Right hindlimb (tissue), 1 donor: ENCODE measurements at places on chromosomes 3 and 15.

GRCh38 chr3:127694467-127695215, 21.9 kb downstream of the ABTB1 start:
- no peak for DNase-seq

DNA sequence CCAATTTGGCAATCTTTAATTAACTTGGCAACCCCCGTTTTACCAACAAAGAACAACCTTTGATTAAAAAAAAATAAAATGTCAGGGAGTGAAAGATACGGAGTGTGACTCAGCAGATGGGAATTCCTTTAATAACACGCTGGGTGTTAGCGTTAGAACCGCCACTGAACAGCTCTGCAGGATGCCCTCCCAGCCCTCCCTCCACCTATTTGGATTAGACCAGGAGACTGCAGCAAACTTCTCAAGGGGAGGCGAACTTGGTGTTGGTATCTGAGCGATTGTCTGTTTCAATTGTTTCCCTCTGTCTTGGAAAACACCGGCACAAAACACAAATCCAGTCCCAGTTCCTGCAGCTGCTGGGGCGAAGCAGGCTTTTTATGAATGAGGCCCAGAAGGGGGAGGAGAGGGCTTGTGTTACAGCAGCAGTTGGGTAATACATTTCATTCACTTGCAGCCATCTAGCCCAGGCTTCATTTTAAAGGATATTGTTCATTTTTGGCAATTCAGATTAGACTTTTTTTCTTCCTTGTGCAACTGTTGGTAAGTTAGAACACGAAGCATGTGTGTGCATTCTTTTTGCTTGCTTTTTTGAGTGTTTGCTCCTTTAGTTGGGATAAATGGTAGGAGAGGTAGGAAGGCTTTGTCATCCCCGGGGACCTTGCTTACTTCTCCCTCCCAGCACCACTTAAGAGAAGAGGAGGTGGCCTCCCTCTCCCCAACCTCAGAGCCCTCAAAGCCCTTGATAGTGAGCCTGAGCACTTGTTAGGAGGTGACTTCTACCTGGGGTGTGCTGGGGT, 152.3 kb downstream of the IGF1R start:
- peak; percentile 87 for DNase-seq

DNA sequence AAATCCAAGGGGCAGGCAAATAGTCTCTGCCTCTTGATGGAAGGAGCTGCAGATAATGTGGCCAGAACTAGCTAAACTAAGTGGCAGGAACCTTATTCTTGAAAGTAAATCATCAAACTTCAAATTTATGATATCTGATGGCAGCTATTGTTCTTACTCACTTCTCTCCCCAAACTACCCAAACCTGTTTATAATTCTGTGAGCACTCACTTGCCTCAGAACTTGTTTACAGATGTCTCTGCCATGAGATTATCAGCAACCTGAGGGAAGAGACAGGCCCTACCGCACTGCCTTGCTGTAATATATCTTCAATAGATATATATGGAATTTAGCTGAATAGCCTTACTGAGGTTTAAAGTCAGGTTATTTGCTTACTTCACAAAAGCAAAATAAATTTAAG, 2.2 kb upstream of the B3GALNT1 start:
- no peak for DNase-seq

GRCh38 chr3:48413086-48413485, 16.8 kb downstream of the PLXNB1 start:
- peak; percentile 16 for DNase-seq

DNA sequence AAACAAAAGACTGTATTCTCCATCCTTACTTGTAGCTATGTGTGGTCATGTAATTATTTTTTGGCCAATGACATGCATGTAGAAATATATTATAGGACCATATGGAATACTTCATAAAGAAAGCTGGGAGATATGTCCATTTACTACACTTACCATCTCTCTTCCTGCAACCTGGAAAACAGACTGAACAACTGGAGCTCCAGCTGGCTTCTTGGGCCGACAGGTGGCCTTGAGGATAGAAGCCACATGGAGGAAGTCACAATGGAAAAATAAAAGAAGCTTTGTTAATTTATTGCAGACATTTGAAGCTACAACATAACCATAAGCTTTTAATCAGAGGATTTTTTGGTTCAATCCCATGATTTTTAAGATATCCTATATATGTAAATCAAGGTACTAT, 167.9 kb upstream of the CBLB start:
- peak; percentile 28 for DNase-seq

GRCh38 chr3:42442640-42443039, 32.2 kb upstream of the LYZL4 start:
- no peak for DNase-seq

GRCh38 chr15:88535100-88535499, 11.4 kb downstream of the DET1 start:
- DNase-seq, result no peak

DNA sequence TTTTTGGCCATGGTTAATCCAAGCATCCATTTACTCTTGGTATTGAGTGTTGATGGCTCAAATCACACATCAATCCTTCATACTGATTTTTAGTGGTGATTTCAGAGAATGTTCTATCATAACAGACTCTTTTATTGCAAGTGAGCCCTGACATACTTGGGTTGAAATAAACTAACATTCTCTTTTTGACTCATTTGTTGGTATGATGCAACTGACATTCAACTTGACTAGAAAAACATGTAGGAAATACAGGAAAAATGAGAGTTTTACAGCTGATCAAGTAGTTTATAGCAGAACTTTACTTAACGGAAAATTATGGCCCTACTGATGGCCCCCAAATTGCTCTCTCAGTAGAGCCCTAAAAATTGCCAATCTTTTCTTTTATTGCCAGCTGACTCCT, 173.9 kb upstream of the CD96 start:
- DNase-seq, result no peak

GRCh38 chr3:129235344-129235917, 14.0 kb upstream of the COPG1 start:
- DNase-seq, result no peak

- no peak for DNase-seq
Observed at GRCh38 chr3:151436675-151437446, 24.0 kb downstream of the IGSF10 start.

GRCh38 chr3:112845772-112846171, 892 bp downstream of the CD200R1L start:
- no peak for DNase-seq

DNA sequence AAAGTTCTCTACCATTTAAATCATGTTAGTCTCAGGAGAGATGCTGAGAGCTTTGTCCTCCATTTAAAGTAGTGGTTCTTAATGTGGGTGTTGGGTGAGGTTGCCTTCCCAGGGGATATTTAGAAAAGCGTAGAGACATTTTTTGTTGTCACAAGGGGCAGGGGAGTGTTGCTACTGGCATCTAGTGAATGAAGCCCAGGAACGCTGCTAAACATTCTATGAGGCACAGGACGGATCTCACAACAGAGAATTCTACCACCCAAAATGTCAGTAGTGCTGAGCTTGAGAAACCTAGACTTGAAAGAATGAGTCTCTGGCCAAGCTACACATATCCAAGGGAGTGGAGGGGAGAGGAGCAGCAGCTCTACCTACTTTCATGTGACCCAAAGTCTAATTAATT, 60.7 kb upstream of the CTNNB1 start:
- DNase-seq, result no peak

- no peak for DNase-seq
Observed at GRCh38 chr3:141913150-141913811, 36.8 kb downstream of the ATP1B3 start.

DNA sequence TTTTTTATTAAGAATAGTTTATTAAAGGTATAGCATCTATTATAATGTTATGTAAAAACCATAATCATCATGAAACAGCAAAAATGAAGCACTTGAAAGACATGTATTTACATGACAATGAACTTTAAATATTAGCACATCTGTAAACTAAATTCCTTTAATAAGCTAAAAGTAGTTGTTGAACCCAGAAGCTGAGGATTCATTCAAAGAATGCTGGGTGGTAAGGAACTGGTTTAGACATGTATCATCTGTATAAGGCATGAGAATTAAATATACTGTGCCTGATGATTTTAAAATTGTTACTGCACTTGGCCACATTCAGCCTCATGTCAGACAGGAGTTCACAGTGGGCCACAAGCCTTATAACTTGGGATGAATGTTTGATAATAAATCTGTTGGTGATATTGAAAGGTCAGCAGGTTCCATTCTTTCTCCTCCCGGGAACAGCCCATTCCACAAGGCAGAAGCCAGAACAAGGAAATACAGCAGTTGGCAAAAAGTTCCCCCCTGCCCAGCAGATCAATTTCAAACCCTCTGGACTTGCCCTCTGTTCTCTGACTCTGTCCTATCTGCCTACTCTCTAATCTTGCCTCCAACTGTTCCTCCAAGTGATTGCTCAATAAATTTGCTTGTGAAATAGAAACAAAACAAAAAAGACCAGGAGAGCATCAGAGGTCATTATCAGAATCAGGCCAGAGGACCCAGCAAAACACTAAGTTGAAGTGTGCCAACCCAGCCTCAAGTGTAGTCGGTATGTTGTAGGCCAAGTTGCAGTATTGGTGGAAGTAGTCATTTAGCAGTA, 49.8 kb upstream of the TEX264 start:
- DNase-seq, result no peak

- DNase-seq, result no peak
Observed at GRCh38 chr15:67281714-67282113, 27.1 kb downstream of the IQCH start.

DNA sequence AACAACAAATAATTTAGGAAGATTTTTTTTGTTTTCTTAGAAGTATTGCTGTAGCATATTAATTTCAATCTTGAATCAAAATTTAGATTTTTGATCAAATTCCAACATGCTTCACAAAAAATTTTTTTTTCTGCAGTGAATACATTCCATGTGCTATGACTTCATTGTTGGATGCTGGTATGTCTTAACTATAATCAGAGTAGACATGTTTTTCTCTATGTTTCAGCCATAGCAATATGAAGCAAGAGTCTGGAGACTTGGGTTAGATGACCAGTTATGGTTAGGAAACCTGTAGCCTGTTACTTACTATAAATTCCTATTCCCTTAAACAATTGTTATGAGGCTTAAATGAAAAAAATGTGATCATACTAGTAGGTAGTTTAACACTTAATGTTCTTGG, 176.1 kb upstream of the CHL1 start:
- DNase-seq, result no peak

- no peak for DNase-seq
Observed at GRCh38 chr3:10340476-10340875, 19.6 kb upstream of the SEC13 start.

DNA sequence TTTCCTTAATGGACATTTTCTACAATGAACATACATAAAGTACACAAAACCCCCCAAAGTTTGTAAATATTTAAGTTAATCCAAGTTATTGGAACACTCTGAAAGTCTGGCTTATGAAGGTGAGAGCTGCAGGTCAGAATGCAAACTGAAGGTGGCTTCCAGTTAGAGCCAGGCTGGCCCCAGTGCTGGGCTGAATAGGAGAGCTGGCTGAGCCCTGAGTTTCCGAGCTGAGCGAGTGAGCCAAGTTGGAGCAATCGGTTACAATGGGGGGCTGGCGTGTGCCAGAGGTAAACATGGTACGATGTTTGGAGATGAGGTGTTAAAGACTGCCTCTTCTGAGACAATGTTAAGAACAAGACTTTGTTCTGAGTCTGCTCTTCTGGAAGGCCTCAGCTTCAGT, 230.8 kb upstream of the MCTP2 start:
- DNase-seq, result no peak

- DNase-seq, result no peak
Observed at GRCh38 chr3:193928354-193929209, 207.4 kb upstream of the HES1 start.

- DNase-seq, result no peak
Observed at GRCh38 chr3:172211123-172211522, 171.7 kb downstream of the FNDC3B start.

- no peak for DNase-seq
Observed at GRCh38 chr3:194254040-194254439, 97.1 kb downstream of the CPN2 start.

DNA sequence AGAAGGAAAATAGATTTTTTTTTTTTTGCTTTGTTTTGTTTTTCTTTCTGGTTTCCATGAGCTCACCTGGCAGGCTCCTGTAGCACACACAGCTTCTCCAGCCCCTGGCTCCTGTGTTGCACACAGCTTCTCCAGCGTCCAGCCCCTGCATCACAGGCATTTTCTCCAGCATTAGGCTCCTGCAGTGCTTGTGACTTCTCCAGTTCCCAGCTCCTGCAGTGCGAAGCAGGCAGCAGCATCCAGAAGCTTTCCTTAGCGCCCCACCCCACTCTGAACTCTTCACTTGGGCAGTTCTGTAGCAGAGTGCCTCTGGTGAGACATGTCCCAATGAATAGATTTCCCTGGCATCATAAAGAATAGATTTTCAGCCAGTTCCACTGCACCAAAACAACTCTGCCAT, 5.5 kb upstream of the CCDC39 start:
- DNase-seq, result no peak

DNA sequence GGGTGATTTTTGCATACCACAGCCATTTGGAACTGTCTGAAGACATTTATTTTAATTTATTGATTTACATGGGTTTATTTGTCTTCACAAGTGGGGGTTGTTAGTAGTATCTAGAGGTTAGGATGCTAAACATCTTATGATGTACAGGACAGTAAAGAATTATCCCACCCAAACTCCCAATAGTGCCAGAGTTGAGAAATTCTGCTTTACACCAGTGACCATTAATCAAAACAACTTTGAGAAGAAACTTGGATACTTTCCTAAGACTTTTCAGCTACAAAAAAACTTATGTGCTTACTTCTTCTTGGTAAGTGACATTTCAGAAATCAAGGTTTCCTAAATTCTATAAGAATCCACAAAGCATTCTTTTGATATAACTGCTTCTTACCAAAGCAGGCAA, 156.7 kb downstream of the SUCLG2 start:
- no peak for DNase-seq

- DNase-seq, result no peak
Observed at GRCh38 chr15:26295336-26296085, 432.4 kb upstream of the ATP10A start.

- DNase-seq, result no peak
Observed at GRCh38 chr3:46998121-46998851, 18.8 kb downstream of the NBEAL2 start.

DNA sequence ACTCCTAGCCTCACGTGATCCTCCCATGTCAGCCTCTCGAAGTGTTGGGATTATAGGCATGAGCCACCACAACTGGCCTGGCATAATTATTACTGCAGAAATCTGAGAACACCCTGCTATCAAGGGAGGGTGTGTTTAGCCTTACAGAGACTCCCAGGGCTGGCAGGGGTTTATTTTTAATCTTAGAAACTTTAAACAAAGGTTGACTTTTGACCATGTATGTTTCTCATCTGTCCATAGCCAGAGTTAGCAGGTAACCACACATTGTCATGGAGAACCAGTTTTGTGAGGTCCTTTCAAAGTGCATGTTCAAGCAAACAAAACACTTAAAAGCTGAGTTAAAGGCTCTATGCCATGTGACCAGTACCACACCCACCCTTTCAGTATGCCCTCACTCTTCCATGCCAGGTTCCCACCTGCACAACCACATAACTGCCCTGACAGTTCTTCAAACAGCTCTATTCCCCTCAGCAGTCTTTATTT, 11.1 kb downstream of the SIAH2 start:
- no peak for DNase-seq
